KBM-7 (cell line): ENCODE measurements at places on chromosomes 13 and 19.

DNA sequence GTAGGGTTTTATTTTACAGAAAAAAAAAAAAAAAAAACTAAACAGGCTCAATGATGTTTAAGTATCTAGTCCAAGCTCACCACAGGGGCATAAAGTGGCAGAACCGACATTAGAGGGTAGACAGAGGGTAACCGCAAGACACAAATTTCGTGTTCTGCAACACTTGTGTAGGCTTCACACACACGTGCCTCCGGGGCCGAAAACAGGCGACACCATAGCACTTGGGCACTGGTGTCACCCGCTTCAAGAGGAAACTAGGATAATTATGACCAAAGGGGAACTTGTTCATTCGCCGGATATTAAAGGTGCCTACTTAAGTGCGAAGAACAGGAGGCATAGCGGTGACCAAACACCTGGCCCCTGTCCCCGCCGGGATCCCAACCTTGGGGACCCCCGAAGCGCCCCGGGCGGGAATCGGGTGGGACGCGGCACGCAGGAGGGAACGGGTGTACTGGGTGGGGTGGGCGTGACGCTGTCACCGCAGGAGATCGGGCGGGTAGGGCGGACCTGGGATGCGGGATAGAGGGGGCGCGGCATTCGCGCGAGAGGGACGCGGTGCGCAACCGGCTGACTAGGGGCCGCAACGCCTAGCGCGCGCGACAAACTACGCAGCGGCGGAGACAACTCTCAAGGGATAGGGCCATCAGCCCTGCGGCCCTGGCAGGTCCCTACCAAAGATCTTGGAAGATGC is 558 bp downstream of the MZT1 start:
- peak; percentile 69 for DNase-seq

DNA sequence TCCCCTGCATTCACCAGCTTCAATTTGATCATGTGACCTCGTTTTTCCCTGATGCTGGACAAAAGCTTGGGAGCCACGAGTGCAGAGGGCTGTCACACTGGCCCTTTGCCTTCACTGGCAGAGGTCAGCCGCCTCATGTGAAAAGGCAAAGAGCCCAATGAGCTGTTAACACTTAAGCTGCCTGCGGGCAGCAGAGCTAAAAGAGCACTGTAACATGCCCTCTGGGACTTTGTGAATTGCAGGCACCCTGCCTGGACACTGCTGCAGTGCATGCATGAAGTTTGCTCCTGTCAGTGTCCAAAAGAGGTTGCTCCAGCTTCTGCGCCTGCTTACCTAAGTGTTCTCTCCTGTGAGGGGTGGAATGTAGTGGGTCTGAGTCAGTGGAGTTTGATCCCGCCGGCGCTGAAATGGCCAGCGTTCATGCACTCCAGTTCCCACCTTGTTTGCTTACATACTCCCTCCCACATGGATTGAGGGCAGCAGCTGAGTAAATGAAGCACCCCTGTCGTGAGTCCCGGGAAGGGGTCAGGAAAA is 193.7 kb downstream of the RFC3 start:
- DNase-seq = no peak

DNA sequence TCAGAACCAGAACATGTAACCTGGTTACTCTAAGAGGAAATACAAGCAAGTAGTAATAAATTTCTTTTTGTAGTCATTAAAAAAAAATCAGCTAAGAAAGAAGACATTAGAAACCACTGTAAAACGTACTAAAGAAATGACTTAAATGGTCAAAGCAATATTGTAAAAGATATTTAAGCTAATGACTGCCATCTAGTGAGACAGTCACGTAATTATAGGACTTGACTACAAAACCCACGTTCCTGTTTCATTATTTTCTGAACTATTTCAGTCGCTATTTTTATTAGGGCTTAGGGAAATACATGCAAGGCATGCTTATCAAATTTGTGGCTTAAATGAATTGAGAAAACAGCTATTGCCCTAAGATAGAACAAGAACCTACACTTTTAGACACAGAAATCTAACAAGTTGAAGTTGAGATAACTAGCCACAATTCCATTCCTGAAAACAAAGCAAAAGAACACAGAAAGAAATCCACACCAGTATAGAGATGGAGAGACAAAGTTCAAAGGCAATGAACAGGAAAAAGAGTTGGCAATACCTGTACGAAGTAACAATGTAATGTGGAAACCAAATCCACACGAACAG is 17.9 kb downstream of the ALG5 start:
- DNase-seq = peak; percentile 51

DNA sequence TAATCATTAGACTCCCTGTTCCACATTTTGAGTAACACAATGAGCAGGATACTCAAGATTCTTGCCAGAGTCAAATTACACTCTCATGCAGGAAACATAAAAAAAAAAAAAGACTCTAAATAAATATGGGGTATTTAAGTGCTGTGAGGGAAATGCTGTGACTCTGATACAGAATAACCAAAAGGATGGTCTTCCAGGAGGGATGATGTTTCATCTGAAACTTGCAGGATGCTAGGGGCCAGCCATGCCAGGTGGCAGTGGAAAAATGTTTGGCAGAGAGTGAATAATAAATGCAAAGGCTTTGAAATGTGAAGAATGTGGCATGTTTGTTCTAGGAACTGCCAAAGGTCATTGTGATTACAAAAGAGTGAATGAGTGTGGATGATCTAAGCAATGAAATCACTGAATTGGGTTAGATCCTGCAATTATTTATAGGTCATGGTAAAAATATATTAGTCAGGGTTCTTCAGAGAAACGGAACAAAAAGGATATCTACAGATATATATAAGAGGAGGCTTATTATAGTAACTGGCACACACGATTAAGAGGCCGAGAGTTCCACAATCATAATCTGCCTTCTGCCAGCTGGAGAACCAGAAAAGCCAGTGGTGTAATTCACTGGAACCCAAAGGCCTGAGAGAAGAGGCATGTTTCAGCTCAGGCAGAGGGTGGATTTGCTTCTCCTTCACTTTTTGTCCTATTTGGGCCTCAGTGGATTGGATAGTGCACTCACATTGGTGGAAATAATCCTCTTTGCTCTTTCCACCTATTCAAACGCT is 1832.8 kb upstream of the MIR17HG start:
- no peak for DNase-seq

GRCh38 chr13:109700176-109700575 is 86.2 kb downstream of the IRS2 start:
- peak; percentile 98 for DNase-seq

- no peak for DNase-seq
Measured at GRCh38 chr13:93511011-93511410, 284.4 kb downstream of the GPC6 start.

GRCh38 chr13:76965759-76966421 is 17.6 kb downstream of the ACOD1 start:
- DNase-seq = no peak

- no peak for DNase-seq
Measured at GRCh38 chr19:44401139-44402115, at the start of gene ZNF285. TSS of gene ZNF285 (minus strand) at chr19:44401608. CDS start at chr19:44397213, 4,395 bp downstream.

- no peak for DNase-seq
Measured at GRCh38 chr19:33569821-33570220, 48.2 kb upstream of the PEPD start.

- DNase-seq = no peak
Measured at GRCh38 chr19:51980116-51980736, 6.4 kb downstream of the ZNF350 start.

DNA sequence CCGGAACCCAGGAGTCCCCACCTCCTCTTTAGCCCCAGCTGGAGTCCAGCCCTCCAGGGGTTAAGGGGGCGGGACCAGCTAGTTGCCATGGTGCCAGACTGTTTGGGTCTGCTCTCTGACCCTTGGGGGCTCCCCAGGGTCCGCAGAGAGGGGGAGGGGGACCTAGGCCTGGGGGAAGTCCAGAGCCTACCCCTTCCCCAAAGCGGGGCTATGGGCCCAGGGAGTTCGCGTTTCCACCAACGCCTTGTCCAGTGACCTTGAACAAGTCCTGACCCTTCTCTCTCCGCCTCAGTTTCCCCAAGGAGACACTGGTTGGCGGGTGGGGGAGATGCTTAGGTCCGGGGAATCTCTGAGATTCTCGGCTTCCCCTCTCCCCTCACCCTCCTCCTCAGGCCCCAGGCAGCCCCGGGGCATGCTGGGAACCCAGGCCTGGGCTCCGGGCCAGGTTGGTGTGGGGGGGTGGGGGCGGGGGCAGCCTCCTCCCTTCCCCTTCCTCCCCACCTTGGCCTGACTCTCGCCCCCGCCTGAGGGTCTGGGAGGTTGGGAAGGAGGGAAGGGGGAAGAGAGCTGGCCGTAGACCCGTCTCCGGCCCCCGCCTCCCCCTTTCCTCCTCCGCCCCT is 2.6 kb upstream of the SPACA6 start:
- peak; percentile 78 for DNase-seq

DNA sequence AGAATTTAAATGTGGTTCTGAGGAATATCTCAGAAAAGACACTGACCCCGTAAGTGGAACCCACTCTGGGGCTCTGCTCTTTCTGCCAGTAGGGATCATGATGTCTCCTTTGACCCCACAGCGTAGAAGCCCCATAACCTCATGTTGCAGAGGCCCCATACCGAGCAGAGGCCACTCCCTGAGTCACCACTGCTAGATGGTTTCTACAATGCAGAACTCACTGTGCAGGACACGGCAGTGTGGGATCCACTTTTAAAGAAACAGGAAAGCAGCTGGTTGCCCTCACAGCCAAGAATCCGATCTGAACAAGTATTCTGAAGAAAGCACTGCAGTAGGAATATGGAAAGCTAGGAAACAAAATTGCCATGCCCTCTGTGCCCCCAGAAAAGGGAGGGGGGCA is 4.2 kb downstream of the SLC7A1 start:
- DNase-seq = no peak

DNA sequence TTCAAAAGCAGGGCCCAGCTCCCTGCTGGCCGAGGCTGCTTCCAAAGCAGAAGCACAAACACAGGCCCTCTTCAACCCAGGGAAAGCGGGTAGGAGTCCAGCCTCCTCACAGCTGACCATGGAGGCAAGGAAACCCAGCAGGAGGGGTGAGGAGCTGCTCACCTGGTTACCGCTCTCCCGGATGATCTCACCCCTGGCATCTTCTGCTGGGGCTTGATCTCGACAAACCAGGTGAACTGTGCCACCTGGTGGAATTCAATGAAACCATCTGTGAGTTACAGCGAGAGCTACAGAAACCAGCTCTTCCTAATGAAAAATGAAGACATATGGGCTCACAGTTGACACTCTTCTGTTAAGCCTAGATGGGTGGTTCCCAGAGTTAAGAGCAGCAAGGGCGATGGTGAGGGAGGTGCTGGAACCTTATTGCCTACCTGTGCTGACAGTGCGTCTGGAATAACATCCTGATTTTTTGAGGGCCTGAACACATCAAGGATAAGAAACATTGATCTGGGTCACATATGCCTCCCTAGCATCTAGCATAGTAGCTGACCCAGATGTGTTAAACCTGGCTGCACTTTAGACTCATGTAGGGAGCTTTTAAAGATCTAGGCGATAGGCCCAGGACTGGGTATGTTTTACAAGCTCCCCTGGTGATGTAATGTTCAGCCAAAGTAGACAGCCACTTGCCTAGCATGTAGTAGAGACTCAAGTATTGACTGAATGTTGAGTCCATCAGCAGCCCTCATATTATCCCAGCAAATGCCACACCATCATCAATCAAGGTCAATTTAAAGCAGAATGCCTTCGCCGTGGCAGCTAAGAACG is 6.1 kb downstream of the DHRS12 start:
- peak; percentile 76 for DNase-seq

DNA sequence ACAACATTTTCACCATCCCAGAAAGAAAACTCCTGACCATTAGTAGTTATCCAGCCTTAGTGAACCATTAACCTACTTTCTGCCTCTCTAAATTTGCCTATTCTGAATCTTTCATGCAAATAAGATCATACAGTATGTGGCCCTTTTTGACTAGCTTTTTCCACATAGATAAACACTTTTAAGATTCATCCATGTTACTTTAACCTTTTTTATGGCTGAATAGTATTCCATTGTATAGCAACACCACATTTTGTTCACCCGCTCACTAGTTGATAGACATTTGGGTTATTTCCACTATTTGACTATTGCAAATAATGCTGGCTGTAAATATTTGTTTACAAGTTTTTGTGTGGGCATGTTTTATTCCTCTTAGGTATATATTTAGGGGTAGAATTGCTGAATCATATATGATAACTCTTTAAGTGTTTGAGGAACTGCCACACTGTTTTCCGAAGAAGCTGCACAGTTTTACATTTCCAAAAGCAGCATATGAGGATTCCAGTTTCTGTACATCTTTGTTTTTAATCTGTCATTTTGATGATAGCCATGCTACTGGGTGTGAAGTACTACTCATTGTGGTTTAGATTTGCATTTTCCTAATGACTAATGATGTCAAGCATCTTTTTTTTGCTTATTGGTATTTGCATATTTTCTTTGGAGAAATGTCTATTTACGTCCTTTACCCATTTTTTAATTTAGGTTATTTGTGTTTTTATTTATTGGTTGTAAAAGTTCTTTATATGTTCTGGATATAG is 17.1 kb downstream of the COG6 start:
- DNase-seq = no peak

DNA sequence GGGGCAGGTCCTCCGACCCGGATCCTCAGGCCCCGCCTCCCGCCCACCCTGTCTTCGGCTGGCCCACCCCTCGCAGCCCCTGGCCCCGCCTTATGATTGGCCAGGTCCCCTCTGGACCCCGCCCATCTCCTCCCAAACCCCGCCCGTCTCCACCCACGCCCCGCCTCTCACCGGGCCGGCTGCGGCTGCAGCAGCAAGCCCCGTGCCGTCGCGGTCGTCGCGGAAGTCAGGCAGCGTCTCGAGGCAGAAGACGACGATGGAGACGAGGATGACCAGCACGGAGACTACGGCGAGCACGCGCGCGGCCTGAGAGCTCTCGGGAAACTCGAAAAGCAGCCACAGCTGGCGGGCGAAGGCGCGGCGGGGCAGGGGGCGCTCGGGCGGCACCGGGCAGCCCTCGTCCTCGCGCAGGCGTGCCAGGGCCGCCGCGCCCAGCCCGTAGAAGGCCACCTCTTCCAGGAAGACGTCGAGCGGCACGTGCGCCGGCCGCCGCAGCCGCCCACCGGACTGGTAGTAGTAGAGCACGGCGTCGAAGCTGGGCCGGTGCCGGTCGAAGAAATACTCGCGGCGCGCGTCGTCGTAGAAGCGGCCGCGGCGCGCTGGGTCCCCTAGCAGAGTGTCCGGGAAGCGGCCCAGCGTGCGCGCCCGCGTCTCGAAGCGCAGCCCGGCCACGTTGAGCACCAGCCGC is 495 bp downstream of the KCNA7 start:
- no peak for DNase-seq

DNA sequence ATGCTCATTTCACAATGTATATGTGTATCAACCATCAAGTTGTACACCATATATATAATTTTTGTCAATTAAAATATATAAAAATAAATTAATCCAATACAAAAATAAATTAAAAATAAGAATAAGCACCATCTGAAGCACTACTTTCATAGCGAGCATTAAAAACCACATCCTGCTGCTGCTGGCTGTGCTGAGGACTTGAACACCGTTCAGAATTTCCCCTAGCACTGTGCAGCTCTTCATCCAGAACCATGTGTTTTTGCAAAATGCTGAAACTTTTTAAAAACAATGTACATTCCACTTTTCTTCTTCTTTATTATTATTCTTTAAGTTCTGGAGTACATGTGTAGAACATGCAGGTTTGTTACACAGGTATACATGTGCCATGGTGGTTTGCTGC is 40.0 kb upstream of the FOXO1 start:
- DNase-seq = no peak
